ENCODE measurements at places on chromosomes 11 and 22.

DNA sequence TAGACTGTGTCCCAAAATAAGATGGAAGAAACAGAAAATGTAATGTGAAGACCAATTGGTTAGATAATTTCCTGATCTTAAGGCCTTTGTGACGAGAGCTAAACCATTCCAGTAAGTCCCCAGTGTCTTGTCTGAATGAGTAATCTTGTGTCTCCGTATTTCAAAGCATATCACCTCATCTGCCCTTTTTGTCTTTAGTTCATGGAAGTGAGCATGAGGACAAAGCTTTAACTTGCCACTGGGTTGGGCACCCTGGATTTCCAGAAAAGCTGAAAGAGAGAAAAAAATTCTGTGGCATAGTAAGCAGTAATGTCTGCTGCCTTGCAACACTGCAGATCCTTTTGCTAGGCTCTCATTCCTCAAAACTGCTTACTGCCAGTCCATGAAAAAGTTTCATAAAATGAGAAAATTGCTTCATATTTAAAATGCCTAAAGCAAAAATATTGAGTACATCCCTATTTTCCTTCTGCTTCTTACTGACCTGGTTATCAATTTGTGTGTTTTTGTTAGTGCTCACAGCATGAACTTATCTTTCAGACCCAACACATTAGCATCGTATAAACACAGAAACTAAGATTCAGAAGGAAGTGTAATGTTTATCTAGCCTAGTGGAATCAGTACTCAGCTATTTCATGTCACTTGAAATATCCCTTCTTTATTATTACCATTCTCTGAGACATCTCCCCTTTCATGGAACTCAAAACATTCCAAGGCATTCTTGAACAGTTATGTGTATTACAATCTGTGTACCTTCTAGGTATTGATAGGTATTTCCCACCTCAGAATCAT lies 5.3 kb downstream of the CASP12 start:
- no peak for DNase-seq

DNA sequence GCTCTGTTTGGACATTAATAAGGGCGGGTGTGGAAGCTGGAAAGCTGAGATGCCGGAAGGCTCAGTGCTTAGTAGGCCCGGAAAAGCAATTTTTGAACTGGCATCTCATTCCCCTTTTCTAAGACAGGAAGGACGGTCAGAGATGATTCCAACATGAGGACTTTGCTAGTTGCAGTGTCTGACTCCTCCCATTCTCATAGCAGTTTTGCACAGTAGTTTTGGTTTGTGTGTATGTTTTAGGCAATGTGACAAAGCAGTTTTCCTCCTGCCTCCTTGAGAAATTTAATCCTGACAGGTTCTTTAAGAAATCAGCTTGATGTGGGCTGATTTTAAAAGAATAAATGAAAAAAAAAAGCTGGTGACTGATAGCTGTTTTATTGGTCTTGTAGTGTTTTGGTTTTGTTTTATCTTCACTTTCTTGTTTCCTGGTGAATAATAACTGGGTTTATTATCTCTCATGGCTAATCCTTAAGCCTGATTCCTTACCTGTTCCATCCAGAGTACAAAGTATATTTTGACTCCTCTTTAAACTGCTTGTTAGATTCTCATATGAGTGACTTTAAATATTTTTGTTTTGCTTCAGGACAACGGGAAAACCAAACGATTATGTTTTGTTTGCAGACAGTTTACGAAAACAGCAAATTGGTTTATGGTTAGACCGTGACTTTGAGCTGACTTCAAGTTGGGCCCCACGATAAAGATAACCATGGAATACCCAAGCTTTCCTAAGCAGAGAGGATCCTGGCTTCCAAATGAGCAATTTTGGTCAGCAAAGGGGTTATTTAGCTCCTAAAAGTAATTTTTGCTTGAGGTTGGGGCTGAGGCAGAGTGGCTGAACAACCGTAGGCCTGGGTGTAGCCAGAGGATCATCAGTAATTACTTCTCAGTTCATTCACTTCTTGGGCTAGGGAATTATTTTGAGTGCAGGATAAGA lies 3.4 kb downstream of the PTPRJ start:
- no peak for DNase-seq

GRCh38 chr11:112523477-112523876 lies 262.8 kb upstream of the PLET1 start:
- DNase-seq = peak; percentile 79

DNA sequence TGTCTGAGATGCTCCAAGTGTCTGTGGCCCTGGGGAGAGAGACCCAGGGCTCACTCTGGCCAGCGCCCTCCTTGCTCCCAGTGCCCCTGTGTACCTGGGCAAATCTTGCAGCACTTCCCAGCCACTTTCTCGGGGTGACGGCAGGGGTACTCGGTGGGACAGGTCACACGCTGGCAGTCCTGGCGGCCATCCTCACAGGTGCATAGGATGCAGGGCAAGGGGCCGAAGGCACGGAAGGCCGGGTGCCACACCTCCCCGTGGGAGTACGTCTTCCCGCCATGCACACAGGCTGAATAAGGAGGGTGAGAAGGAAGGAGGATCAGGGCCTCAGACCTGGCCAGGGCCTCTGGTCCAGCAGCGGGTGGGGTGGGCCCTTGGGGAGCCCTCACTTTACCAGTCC lies 28.0 kb downstream of the CHRDL2 start:
- DNase-seq = no peak

GRCh38 chr11:65867284-65868071 lies 5.1 kb downstream of the EFEMP2 start:
- DNase-seq = no peak

DNA sequence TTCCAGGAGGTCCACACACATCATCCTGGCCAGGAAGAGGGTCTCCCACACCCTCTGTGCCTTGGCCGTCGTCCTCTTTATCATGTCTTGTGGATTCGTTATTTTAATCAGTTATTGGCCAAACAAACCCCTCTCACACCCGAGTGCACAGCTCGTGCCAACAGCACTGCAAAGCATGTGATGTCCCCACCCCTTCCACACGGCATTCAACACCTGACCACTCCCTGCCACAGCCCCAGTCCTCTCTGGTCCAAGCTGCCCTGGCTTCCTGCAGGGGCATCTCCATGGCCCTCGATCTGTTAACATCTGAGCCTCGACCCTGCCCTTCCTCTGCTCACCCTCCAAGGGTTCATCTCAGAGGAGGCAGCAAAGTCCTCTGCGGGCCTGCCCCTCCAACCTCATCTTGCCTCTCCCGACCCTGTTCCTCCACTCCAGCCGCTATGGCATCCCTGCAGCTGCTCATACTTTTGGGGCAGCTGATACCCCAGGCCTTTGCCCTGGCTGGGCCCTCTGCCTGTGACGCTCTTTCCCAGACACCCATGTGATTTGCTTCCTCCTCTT lies 14.0 kb downstream of the MYEOV start:
- no peak for DNase-seq

GRCh38 chr22:26646158-26646557 lies 11.2 kb upstream of the MIAT start:
- DNase-seq = no peak

- DNase-seq = no peak
These were observed 31.4 kb upstream of the CLDN5 start for GRCh38 chr22:19555651-19556050.

DNA sequence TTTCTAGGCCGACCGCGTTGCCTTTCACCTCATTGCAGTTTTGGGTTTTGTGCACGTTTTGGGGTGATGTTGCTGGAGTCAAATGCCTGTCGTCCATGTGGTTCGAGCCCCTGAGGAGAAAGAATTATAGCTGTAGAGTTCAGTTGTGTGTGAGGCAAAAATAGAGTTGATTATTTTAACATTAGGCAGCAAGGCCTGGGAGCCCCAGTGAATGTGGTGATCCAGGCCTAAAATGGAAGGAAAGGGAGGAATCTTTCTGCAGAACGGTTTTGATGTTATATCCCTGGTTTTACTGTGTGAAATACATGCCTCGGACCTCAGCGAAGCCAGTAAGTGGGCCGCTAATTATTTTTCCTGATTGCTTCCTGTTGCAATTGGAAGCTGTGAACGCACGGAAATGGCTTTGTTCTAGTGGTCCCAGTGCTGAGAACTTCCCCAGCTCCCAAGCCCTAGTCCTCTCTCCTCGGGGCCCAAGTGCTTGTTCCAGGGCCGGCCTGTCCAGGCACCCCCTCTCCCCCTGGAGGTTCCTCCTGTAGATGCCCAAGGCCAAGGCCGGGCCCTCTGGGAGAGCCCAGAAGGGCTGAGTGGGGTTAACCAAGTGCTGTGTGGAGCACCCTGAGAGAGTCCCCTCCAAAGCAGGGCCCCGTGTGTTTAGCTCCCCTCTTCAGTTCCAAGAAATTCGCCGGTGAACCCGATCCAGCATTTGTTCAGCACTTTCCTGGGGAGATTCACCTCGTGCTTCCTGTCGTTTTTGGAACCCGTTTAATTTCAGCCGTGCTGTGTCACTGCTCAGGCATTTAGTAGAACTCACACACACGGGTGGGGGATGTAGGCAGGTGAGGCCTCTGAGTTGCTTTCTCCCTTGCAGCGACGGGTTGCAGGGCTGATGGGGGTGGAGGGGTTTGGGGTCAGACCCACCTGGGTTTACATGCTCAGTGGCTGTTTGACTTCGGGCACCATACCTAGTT lies 2.1 kb downstream of the LRP5 start:
- DNase-seq = no peak

- peak; percentile 41 for DNase-seq
These were observed 6.4 kb downstream of the MS4A15 start for GRCh38 chr11:60762851-60763691.

- no peak for DNase-seq
These were observed 11.0 kb downstream of the TEAD1 start for GRCh38 chr11:12685229-12685628.

DNA sequence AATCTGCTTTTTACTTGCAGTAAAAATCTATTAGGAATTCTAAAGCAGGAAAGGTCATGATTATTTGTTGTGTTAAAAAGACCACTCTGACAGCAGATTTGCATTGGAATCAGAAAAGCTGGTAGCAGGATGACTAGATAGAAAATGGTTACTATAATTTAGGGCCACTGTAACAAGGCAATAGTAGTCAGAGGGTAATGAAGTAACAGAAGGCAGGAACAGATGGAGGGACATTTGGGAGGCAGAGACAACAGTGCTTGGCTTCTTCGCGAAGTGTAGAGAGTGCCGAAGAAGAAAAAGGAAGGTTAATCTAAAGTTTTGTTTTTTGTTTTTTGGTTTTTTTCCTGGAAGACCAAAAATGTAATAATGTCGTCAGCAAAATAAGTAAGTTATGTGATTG lies 129.8 kb upstream of the SLC5A12 start:
- no peak for DNase-seq

DNA sequence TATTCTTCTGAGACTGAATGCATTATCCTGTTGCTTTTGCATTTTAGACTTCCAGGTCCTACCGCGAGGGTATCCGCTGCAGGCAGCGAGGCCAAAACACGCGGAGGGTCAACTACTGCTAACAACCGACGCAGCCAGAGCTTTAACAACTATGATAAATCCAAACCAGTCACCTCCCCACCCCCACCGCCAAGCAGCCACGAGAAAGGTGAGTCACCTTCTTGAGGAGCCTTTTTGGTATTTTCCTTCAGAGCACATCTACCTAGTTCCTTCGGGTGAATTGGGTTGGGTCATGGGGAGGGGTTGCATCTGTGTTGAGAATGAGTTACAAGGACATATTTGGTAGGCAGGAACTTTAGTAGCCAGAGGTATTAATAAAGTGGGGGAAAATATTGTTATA lies 179.8 kb downstream of the NAV2 start:
- DNase-seq = no peak

GRCh38 chr22:17087498-17088131 lies 2.8 kb downstream of the IL17RA start:
- DNase-seq = no peak

GRCh38 chr11:104161751-104162450 lies 2.0 kb downstream of the PDGFD start:
- DNase-seq = no peak

- no peak for DNase-seq
These were observed 110.5 kb downstream of the DDX10 start for GRCh38 chr11:108775324-108775723.

DNA sequence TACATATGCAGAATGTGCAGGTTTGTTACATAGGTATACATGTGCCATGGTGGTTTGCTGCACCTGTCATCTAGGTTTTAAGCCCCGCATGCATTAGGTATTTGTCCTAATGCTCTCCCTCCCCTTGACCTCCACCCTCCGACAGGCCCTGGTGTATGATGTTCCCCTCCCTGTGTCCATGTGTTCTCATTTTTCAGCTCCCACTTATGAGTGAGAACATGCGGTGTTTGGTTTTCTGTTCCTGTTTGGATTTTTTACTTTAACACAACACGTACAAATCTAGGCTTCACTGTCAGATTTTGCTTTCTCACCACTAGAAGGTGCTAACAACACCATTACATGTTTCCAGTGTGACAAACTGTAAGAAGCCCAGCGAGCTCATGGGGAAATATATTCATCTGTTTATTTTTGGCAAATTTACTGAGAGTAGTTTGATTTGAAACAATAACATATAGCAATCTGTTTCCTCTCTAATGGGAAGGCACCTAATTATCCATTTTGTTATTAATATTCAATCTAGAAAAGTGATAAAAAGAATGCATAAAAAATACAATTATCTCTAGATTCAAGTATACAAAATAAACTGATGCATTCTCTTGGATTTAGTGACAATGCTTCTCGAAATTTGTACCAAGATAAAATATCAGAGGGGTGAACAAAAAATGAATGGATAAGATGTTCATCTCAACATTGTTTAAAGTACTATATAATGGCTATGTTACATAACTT lies 23.2 kb upstream of the BIRC3 start:
- DNase-seq = no peak

DNA sequence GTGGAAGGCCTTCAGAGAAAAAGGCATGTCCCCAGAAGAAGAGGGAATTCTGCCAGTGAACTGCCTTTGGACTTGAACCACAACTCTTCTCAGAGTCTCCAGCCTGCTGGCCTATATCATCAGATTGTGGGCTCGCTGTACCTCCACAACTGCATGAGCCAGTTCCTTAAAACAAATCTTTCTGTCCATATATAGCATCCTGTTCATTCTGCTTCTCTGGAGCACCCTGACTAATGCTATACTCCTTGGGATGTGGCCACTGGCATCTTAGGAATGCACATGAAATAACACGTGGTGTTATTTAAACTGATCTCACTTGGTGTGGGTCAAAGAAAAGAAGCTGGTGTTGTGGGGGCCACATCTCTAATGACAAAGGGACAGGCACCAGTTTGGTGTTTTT lies 58.3 kb upstream of the VSTM5 start:
- no peak for DNase-seq

DNA sequence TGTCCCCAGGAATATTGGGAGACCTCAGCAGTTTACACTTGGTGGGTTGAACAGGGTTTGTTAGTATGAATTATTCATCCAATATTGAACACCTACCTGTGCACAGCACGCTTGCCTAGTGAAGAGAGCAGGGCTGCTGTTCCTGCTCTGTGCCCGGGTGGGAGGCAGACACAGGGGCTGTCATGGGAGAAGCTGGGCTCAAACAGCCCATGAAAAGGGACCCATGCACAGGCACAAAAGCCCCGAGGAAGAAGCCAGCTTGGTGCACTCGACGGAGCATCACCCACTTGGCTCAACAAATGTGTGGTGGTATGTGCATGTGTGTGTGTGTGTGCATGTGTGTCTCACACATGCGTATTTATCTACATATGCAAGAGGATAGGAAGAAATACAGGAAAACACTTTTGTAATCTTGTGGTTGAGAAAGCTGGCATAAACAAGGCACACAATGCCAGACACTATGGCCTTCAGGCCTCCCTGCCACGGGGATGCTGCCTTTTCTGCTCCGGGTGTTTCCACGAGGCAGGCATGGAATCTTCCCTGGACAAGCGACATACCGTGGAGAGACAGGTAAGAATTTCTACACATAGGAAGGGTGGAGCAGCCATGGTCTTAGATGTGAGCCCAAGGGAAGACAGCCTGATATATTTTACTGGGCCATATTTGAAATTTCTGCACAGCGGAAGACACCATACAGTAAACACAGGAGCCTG lies 5.0 kb upstream of the APOBEC3A start:
- DNase-seq = no peak

GRCh38 chr22:21570398-21570797 lies 2.9 kb downstream of the UBE2L3 start:
- DNase-seq = no peak
